ENCODE measurements at places on chromosomes 4 and X. TPM values are rescaled to one million over a fixed set of nuclear protein-coding genes. Genes with fewer than 3 reads are reported as not detected.

CENPC gene
- total RNA-seq, result 14.4 TPM

HSFX3 gene
- total RNA-seq, result not detected

PAGE4 gene
- total RNA-seq, result not detected

FHIP1A gene
- under 0.01 TPM for total RNA-seq

H2BW2 gene
- total RNA-seq, result not detected

CCSER1 gene
- under 0.01 TPM for total RNA-seq

VEGFD gene
- 0.40 TPM for total RNA-seq

PLAC1 gene
- total RNA-seq, result not detected

ITM2A gene
- 0.13 TPM for total RNA-seq

PABPC1L2A gene
- total RNA-seq, result not detected

RIBC1 gene
- 0.93 TPM for total RNA-seq

FAM47A gene
- not detected for total RNA-seq

NUP62CL gene
- not detected for total RNA-seq

Data from aortic smooth muscle cell (primary cell).